ENCODE measurements at places on chromosomes 5 and 9.

DNA sequence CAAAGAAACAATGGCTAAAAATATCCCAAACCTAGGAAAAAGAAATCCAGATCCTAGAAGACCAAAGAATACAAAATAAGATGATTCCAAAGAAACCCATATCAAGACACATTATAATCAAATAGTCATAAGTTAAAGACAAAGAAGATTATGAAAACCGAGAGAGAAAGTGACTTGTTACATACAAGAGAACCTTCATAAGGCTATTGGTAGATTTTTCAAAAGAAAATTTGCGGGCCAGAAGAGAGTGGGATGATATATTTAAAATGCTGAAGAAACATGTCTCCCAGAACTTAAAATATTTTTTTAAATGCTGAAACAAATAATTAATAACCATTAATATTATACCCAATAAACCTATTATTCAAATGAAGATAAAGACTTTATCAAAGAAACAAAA lies 687.3 kb downstream of the TLE4 start:
- no peak for DNase-seq

DNA sequence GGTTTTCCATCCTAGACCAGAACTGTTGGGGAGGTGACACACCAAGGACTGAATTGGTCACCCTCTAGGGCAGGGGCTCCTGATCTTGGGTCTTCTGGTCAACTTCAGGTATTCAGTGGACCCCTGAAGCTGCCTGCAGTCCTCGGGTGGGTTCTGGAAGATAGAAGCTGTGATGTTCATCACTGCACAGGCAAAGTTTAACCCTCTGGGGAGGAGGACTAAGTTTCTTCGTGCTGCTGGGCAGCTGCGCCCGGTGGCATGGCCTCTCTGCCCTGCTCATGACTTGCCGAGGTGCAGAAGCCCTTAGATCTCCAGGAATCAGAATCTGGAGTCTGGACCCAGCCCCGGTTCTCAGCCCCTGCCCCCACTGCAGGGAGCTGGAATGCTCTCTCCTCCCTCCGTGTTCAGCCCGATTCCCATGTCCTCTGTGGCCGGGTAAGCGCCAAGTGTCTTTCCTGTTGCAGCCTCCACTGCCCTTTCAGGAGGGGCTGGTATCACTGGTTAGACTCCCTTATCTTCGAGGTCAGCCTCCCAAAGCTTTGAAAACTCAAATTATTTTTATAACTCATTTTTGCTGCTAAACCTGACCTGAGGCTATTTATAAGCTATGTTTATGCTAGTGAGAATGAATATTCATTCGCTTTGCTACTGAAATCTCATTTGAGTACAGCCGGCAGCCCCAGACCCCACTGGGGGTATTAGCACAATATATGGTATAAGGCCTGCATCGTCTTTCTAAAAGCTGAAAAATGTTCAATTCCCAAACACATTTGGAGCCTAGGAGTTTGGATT lies 1.7 kb downstream of the LAMC3 start:
- no peak for DNase-seq

- DNase-seq = no peak
Measured at GRCh38 chr9:79352322-79352721, 219.4 kb upstream of the TLE4 start.

DNA sequence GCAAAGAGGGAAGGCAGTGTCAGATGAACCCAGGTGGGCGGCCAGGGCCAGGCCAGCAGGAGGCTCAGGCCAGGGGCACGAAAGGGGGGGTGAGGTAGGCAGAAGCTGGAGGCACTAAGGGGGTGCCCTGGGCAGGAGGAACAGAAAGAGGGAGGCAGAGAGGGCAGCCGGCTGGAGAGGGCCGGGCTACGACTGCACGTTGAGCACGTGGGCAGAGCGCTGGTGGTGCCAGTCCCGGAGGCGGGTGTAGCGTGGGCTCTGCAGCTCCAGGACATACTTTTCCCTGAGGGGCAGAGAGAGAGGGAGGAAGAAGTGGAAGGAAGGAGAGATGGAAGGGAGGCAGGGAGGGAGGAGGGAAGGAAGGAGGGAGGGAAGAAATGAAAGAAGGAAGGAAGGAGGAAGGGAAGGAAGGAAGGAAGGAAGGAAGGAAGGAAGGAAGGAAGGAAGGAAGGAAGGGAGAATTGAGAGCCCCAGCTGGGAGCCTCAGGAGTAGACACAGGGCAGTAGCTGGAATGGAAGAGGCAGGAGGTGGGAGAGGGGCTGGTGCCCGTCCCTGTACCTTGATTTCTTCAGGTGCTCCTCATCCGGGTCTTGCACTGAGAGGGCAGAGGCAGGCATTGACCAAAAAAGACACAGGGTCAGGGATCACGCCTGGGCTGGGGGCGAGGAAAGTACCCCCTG lies 7.0 kb downstream of the PDLIM7 start:
- DNase-seq = no peak

DNA sequence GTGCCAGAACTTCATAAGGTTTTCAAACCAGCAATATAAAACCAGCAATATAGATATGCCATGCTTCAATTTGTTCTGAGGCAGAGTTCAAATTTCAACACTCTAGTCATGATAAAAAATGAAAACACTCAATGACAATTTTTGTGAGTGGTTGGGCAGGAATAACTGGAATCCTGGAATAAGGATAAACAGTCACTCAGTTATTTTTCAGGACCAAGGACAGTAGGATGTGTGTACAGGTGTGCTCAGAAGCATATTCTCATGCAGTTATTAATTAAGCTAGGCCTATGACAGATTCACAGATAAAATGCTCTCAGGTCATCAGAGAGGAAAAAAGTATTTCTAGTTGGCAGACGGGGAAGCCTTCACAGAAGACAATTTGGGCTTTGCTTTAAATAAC lies 117.3 kb upstream of the PPP2R2B start:
- DNase-seq = no peak

GRCh38 chr5:60842871-60843385 lies 1.1 kb downstream of the ELOVL7 start:
- no peak for DNase-seq

Data from fibroblast of skin of right biceps (primary cell).